HS-5 (cell line): ENCODE measurements at places on chromosomes 7 and 10.

- DNase-seq, result no peak
Measured at GRCh38 chr10:48277093-48277492, 2.6 kb upstream of the FRMPD2 start.

GRCh38 chr10:25288181-25288580 lies 113.4 kb downstream of the GPR158 start:
- DNase-seq, result no peak

DNA sequence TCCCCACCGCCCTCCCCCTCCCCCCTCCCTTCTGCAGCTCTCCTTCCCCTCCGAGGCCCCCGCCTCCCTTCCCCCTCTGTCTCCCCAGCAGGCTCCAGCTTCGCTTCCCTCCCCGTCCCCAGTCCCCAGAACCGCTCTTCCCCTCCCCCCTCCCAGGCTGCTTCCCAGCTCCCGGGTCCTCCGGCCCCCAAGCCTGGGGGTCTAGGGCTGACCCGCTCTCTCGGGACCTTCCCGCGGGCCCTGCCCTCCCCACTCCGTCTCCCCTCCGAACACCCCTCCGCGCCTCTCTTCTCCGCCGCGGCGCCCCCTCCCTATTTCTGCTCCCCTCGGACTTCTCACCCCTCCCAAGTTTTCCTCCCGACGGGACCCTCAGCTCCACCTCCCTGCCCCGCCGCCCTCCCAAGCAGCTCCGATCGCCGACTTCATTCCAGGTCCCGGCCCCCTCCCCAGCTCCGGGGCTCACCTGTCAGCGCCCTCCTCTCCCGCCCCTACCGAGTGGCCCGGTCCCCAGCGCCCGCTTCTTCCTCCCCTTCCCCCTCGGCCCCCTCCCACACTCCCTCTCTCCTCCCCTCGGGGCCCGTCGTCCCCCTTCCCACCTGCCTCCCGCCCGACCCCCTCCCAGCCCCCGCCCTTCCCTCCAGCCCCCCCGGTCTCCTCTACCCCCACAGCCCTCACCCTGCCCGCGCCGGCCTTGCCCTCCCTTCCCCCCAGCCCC lies 990 bp downstream of the ZNF467 start:
- DNase-seq, result no peak

- DNase-seq, result no peak
Measured at GRCh38 chr7:158977981-158978380, 121.6 kb downstream of the DYNC2I1 start.

- no peak for DNase-seq
Measured at GRCh38 chr7:35319606-35320005, 65.7 kb upstream of the TBX20 start.

DNA sequence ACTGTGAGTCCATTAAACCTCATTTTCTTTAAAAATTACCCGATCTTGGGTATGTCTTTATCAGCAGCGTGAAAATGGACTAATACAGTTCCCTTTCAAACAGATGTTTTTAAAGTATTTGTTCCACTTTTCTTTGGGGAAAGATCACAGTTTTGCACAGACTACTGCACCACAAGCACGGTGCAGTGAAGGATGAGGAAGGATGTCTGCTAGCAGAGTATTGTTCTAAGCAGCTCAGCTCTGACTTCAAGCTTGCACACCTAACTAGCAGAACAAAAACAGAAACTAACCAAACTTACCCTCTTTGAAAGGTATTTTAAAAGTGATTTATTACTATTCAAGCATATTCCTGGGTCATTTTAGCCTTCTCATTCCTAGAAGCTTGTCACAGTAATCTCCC lies 20.0 kb downstream of the THNSL1 start:
- no peak for DNase-seq

DNA sequence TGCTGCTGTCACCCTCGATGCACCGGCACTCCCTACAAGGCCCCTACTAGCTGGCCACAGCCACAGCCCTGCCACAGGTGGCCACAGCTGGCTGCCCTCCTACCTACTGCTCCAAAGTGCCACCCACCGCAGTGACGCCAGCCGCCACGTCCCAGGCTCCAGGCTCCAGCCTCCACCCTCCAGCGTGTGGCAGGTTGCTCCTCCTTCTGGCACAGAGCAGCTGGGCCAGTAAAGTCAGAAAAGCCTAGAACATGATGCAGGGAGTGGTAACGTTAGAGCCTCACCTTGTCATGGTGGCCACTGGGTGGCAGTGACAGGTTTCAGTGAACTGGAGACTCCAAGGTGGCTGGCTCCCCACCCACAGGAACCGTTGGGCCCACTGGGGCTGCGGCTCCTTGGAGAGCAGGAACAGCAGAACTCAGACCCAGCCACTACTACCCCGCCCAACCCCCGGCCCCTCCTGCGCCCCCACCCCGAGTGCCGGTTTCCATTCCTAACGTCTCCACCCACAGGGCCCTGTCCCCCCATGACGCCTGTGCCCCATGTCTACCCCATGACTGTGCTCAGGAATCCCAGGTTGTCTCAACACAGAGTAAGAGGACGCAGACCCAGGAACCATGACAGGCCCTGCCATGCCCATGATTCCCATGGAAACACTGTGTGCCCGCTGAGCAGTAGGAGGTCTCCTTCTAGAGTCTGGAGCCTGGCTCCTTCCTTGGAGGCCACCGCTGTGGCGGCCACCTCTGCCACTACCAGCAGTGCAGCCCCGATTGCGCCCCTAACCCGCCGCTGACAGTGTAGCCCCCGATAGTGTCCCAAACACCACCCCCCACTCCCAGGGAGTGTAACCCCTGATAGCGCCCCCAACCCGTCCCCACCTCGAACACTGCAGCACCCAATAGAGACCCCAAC lies 52.3 kb upstream of the ZNF33B start:
- DNase-seq, result no peak

DNA sequence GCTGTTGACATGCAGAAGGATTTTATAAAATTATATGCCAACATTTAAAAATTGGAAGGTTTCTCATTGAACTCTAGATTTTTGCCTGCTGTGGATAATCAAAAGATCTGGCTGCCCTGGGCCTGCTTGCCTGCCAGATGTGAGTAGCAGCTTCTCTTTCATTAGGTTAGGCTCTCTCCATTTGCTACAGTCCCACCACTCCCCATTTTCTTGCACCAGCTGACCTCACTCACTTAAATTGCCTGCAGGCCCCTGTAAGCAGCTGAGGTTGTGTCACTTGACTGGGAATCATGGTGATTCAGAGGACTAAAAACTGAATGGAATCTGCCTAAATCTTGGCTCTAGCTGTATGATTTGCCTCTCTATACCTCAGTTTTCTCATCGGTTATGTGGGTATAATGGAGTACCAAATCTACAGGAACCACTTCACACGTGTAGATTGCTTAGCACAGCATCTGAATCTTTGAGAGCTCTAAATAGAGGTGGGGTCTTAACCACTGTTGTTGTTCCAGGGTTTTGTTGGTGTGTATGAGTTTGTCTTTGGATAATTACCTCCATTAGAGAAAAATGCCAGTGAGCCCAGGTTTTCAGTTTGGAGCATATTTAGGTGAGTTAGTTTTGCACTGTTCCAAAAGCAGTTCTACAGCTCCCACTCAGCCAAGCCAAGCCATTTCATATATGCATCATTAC lies 18.6 kb upstream of the RAPGEF5 start:
- DNase-seq, result no peak

DNA sequence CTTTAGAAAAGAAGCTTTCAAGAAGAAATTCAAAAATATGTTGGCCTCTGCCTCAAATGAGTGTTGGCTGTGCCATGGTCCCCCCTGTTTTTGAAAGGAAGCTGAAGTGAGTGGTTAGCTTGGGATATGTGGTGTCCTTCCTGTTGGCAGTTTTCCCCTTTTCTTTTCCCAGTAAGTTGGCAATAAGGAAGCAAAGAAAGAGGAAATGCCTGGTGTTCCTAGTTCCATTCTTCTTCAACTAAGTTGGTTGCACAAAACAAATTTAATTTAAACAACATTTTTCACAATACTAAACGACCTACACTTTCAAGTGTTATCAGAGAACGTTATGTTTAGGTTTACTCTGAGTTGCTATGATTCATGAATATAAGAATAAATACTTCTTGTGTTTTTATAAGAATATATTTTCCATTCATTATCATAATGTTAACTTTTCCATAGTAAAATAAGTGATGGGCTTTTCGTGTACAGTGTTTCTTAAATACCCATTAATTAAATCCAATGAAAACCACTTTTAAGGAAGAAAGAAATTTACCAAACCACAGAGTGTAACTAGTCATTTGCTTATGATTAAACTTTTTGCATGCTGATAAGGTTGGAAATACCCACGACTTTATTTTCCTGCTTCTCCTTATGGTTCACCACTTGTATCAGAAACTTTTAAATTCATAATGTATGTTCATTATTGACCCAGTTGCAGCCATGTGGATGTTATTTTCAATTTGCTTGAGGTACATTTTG lies 7.7 kb downstream of the HDAC9 start:
- no peak for DNase-seq

DNA sequence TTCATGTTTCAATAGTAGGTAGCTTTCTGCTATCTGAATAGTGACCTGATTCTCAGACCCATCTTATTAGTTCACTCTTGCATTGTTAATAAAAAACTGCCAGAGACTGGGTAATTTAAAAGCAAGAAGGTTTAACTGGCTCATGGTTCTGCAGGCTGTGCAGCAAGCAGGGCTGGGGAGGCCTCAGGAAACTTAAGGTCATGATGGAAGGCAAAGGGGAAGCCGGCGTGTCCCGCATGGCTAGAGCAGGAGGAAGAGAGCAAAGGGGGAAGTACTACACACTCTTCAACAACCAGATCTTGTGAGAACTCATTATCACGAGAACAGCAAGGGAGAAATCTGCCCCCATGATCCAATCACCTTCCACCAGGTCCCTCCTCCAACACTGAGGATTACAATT lies 185.2 kb upstream of the PITRM1 start:
- DNase-seq, result no peak

DNA sequence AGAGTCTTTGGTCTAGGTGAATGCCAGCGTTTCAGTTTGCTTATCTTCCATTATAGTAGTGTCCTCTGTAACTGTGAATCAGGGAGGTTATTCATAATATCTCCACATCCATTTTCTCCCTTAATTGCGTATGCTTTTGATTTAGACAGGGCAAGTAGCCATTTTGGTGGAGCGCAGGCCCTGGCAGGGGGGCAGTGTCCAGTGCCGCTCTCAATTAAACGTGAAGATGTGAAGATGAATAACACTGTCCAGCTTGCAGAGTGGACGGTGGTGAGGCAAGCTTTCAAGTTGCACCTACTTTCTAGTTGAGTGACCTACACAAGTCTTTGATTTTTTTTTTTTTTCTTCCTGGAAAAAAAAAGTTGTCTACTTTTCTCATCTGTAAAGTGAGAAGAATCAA lies 4.5 kb downstream of the TSPAN14 start:
- no peak for DNase-seq

- no peak for DNase-seq
Measured at GRCh38 chr7:130996205-130996832, 262.3 kb upstream of the KLF14 start.

DNA sequence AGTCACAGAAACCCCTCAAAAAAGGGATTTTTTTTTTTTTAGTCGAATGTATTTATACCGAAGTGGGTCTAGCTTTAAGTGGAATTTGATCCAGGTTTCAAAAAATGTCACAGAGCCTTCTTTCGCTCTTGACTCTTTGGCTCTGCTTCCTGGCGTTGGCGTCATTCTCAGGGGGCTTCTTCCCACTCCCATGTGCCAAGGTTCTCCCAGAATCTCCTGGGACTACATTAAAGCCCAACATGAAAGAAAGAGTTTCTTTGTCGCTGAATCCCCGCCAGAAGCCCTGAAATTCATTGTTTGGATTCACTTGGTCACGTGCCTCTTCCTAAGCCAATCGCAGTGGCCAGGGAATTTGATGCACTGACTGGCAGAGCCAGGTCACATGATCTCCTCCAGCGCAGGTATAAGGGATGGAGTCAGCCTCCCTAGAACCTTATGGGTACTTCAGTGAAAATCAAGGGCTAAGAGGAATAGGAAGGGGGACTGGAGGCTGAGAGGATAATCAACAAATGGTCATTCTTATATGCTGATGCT lies 101.2 kb downstream of the RPS24 start:
- no peak for DNase-seq

- no peak for DNase-seq
Measured at GRCh38 chr7:12957487-12957886, 270.1 kb downstream of the ARL4A start.

GRCh38 chr10:11730779-11731178 lies 11.4 kb upstream of the ECHDC3 start:
- DNase-seq, result no peak

DNA sequence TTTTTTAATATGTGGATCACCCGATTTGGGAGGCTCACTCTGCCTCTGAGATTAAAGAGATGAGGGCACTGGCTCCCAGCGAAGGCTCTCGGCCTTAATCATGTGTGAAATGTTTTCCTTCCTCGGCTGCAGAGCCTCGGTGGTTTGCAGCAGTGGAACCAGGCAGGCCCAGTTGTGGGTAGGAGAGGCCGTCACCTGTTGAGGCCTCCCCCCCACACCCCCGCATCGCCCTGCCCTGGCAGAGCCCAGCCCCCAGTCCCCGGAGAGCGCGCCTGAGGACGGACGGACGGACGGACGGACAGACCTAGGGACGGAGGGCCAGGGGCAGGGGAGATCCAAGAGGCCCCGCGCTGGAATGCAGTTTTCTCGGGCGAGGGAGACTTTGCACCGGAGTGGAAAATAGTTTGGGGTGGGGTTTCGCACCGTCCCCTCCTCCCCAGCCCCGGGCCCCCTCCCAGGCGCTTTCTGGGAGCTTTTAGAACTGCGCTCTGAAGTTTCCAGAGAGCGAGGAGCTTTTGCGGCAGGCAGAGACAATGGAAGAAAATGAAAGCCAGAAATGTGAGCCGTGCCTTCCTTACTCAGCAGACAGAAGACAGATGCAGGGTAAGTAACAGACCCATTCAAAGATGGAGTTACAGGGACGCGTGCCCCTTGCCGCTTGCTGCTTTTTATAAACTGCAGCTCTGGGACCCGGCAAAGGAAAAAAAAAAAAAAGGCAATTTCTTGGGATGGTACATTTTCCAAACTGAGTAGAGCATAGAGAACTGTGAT lies at the start of gene KIAA1217:
TSS of gene KIAA1217 (plus strand) at position 478 of the 771 bp plus-strand sequence. CDS start at position 534, 56 bp downstream.
- no peak for DNase-seq

- DNase-seq, result peak; percentile 46
Measured at GRCh38 chr10:66167816-66168215, 758.0 kb upstream of the LRRTM3 start.

DNA sequence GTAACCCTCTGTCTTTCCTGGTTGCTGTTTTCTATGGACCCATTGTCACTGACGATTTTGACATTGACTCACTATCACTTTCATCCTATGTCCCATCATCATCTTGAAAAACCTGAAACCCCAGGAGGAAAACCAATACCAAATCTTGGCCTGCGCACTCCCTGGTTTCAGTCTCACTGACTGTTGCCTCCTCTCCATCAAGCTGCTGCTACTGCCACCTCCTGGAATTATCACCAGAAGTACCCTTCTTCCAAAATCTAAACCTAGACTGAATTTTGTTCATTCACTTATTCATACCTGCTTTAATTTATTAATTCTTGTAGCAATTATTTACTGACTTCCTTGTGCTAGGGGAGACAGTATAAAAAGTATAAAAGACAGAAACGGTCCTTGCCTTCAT lies 44.5 kb upstream of the ACBD5 start:
- no peak for DNase-seq
